Activated naive CD4-positive, alpha-beta T cell treated with Interleukin-2 at 50 U/mL for 16 hours (primary cell): ENCODE measurements at places on chromosomes 6 and 20.

- DNase-seq: no peak
Observed at GRCh38 chr20:9172851-9173250, 104.0 kb downstream of the PLCB4 start.

- no peak for DNase-seq
Observed at GRCh38 chr6:1817033-1817761, 207.5 kb downstream of the FOXC1 start.

- no peak for DNase-seq
Observed at GRCh38 chr6:4346659-4347333, 211.4 kb upstream of the ECI2 start.

DNA sequence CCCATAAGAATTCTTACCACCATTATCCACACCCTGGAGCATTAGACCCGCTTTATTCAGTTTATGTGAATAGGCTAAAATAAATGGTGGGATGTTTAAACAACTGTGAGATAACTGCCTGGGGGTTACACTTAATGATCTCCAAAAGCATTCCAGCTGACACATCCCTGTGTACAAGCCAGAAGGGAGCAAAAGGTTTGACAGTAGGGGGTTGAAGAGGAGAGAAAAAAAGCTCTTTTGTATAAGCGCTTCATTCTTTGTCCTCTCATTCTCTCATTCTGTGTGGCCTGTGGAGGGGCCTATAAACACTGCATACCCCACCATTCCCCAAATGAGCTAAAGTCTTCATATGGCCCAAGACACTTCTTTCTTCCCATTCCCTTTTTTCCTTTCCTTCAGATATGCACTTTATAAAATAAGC is 30.8 kb upstream of the COL21A1 start:
- no peak for DNase-seq

- DNase-seq: peak; percentile 58
Observed at GRCh38 chr6:31888276-31889258, 8.9 kb downstream of the EHMT2 start.

- peak; percentile 18 for DNase-seq
Observed at GRCh38 chr6:44128020-44128917, 915 bp downstream of the TMEM63B start.

DNA sequence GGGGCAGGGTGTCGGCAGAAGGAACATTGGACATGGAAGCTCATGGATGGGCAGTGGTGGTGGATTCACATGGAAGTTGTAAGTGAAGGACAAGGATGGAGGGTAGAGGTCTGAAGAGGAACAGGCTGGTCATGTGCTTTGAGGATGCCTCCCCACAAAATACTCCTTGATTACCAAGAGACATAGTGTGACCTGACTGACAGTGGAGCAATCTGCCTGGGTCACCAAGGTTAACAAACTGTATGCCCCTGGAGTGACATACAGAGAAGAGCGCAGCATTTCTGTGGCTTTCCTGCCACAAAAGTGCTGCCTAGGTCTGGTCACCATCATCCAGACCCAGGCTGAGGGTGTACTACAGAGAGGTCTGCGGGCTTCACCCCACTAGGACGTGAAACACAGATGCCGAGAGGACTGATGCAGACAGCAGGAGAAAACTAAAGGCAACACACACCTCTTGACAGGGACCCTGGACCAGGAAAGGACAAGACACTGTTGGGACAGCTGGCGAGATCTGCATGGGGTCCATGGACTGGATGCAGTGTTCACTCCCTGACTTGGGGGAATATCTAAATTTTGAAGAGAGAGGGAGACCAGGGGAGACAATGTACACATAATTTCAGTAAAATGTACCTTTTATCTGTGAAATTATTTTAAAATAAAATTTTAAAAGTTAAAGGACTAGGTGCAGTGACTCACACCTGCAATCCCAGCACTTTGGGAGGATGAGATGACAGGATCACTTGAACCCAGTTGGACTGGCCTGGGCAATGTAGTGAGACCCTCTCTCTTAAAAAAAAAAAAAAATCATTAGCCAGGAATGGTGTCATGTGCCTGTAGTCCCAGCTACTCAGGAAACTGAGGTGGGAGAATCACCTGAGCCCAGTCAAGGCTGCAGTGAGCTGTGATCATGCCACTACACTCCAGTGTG is 64.9 kb downstream of the CSE1L start:
- no peak for DNase-seq

DNA sequence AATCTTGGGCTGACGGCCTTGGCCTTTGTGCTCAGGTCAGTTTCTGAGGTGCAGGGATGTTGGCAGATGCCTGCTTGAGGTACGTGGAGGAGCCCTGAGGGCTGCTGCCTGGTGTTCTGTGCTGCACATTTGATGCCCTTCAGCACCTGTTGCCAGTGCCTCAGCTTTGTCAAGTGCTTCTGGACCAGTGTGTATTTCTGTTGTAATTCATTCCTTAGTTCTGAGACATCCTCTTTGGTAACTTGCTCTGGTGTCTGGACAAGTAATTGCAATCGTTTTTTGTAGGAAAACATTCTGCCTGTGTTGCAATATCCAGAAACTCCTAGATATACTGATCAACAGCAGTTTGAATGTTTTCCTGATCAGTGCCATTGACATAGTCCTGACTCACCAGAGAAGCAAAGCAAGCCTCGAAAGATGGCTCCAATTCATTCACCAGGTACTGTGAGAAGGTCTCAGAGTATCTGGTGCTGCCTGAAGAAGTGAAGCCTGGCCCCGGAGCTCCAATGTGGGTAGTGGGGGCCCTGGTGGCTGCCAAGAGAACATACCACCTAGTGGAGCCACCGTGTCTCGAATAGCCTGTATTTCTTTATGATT is 26.7 kb downstream of the ZNF337 start:
- DNase-seq: no peak

DNA sequence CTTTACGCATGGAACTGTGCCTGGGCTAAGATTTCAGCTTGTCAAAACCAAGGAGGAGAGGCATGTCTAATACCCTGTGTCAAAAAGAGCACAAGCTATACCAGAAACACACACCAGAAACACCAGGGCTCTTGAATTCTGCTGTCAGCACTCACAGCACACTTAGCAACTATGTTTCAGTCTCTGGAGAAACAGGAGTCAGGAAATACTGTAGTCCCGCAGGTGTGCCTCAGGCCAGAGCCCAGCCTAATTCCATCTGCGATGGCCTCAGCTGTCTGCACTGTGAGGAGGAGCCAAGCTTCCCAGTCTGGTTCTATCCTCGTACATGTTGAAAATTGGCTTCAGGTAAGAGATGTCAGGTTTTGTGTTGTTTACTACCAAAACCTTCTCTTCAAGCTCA is 31.6 kb downstream of the MTRES1 start:
- no peak for DNase-seq

DNA sequence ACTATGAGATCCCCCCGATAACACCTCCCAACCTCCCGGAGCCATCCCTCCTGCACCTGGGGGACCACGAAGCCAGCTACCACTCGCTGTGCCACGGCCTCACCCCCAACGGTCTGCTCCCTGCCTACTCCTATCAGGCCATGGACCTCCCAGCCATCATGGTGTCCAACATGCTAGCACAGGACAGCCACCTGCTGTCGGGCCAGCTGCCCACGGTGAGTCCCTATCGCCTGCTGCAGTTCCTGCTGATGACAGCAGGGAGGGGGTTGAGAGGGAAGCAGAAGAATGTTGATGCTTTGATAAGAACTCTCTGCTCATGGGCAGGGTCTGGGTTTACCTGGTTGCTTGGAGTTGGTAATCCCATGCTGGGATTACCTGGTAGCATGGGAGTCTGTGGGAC is 91.9 kb downstream of the TOX2 start:
- DNase-seq: no peak

- DNase-seq: no peak
Observed at GRCh38 chr6:80163754-80164187, 57.3 kb downstream of the BCKDHB start.

DNA sequence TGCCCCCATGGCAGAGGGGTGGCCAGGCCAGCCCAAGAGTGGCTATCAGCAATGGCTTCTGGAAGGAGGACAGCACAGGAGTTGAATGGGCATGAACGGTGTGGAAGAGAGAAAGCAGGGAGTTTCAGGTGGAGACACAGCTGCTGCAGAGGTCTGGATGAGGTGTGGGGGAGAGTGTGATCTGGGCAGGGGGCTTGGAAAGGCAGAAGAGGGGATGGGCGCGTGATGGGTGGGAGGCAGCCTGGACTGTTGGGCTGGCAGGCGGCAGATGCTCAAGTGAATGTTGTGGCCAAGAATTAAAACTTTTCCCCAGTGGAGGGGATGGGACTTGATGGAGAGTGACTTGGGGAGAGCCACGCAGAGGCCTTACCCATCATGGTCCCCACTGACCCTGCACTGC is 46.5 kb downstream of the TOX2 start:
- no peak for DNase-seq

DNA sequence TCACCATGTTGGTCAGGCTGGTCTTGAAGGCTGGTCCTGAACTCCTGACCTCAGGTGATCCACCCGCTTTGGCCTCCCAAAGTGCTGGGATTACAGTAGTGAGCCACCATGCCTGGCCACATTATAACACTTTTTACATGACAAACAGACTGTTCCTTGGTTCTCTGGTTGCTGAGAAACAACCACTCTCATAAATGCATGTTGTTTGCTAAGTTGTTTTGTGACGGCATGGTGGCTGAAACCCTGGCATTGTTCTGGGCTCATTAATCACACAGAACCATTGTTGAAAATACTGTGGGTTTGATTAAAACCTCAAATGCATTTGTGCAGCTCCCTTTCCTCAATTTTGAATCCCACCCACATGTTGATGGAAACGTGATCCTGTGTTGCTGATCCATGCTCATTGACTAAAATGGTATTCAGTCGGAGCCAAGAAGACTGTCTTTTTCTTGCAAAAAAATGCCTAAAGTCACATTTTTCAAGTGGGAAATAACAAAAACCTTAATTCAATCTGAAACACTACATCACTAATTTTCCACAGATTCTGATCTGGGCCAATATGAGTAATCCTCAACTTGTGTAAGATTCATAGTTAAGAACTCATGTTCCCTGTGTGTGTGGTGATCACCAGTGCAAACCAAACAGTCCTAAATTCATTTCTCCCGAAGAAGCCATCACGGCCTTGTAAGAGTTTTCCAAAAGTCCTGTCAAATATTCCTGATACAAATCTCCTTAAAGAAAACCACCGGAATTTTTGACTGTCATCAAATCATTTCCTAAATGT is 132.8 kb downstream of the FNDC1 start:
- DNase-seq: no peak

GRCh38 chr20:3786126-3786484 is 435 bp downstream of the CENPB start:
- peak; percentile 53 for DNase-seq

GRCh38 chr20:8803065-8803464 is 265.8 kb upstream of the PLCB4 start:
- no peak for DNase-seq

GRCh38 chr6:166275714-166276166 is 32.5 kb downstream of the PRR18 start:
- peak; percentile 84 for DNase-seq

- no peak for DNase-seq
Observed at GRCh38 chr20:8951164-8951563, 117.7 kb upstream of the PLCB4 start.

GRCh38 chr20:46268131-46268614 is 40.1 kb downstream of the CDH22 start:
- no peak for DNase-seq

DNA sequence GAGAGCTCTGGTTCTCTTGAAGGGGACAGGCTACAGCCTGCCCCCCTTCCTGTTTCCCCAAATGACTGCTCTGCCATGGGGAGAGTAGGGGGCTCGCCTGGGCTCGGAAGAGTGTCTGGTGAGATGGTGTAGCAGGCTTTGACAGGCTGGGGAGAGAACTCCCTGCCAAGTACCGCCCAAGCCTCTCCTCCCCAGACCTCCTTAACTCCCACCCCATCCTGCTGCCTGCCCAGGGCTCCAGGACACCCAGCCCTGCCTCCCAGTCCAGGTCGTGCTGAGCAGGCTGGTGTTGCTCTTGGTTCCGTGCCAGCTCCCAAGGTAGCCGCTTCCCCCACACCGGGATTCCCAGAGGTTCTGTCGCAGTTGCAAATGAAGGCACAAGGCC is 9.8 kb downstream of the VEGFA start:
- DNase-seq: no peak

GRCh38 chr6:5671601-5672559 is 334.8 kb downstream of the NRN1 start:
- no peak for DNase-seq

- no peak for DNase-seq
Observed at GRCh38 chr20:49275216-49275615, 2.6 kb downstream of the ZNFX1 start.

- no peak for DNase-seq
Observed at GRCh38 chr6:142395768-142396231, 94.0 kb downstream of the ADGRG6 start.

DNA sequence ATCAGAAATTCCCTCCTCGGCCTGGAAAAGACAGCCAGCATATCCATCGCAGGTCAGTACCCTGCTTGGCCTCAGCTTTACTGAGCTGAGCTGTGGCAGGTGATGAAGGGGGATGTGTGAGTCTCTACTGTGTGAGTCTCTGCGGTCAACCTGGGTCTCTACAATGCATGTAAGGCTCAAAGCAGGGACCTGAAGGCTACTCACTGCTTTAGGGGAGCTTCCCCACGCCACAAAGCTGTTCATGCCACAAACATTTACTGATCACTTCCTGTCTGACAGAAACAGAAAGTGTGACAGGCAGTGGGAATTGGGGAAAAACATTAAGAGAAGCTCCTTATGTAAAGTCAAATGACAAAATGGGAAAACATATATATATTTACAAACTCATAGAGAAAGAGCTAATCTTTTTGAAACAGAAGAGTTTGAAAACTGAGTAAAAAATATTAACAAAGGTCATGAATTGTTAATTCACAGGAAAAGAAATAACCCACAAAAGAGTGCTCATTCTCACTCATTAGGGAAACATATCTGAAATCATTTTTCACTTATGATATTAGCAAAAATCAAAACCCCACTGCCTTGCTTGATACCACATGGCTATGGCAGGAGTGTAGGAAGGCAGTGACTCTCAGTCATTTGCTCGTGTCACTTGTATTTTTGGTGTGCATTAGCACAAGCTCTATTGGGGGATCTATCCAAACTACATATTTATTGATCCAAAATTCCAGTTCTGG is 5.8 kb downstream of the BTN3A3 start:
- peak; percentile 57 for DNase-seq

GRCh38 chr6:113882336-113883022 is 25.3 kb downstream of the MARCKS start:
- DNase-seq: no peak

DNA sequence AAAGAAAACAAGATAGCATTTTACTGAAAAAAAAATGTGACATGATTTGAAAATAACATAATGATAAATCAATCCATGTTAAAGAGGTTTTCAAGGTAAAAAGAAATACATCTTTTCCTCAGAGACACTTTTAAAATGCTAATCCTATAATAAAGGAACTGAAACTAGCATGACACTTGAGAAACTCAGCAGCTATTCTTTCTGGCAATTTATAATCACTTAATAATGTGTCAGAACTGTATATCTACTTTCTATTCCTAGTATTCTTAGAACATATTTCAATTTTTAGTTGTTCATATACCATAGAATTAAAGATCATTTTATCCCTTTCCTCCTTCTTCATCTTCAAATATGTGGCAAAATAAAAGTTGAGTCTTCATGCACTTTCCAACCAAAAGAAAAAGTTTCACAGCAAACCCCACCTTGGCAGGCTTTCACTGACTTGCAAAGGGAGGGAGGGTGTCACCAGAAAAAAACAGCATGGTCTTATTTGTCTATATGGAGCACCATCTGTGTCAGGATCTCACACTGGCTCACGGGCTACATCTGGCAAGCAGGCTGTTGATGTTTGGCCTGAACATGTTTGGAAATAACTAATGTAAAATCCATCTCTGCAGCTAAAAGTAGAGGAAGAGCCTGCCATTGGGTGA is 48.5 kb downstream of the FHL5 start:
- DNase-seq: no peak

GRCh38 chr6:24909241-24910216 is 26.2 kb downstream of the RIPOR2 start:
- DNase-seq: no peak
